ENCODE measurements at places on chromosomes 2 and 18. TPM values are rescaled to one million over a fixed set of nuclear protein-coding genes. Genes with fewer than 3 reads are reported as not detected.

GRCh38 chr2:181879295-181879694 is 12.2 kb upstream of the ITPRID2 start:
- DNase-seq = no peak

NLRC4 gene
- 0.96 TPM for polyA plus RNA-seq

ALKAL2 gene
- 5.3 TPM for polyA plus RNA-seq

GCG gene
- not detected for polyA plus RNA-seq

ITGB6 gene
- 20.6 TPM for polyA plus RNA-seq

TMEM178A gene
- polyA plus RNA-seq = 121 TPM

DNA sequence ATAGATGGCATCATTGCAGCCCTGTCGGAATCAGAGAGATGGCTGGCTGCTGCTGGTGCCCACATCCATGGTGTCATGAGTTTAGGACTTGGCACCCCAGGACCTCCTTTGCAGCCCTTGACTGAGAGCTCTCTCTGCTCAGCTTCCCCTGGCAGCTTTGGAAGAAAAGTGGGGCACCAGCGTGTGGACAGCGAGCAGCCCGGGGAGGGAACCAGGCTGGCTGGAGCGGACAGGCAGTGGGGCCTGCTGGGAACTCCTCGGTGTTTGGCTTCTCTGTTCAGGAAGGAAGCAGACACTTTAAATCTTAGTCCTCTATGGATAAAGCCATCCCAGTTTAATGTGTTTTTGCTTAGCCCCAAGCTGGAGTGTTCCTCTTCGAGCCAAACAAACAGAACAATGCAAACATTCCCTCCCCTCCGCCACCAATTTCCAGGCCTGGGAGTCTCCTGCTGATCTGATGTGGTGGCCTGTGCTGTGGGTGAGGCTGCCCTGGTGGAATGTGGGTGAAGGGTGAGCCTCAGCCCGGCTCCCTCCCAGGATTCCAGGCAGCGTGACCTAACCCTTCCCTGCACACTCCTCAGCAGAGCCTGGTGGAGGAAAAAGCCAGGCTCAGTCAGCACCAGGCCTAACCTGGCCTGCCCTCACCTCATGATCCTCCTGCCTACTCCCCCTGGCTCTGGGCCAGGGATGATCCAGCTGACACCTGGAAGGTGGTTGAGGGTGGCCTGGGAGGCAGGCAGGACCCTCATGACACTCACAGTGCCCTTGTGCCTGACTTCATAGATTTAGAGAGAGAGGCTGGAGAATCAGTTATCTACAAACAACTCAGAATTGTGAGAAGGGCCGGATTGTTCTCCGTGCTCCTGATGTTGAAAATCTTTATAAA is 21.6 kb upstream of the ITGB6 start:
- DNase-seq = no peak

SERPINB13 gene
- polyA plus RNA-seq = not detected

DNA sequence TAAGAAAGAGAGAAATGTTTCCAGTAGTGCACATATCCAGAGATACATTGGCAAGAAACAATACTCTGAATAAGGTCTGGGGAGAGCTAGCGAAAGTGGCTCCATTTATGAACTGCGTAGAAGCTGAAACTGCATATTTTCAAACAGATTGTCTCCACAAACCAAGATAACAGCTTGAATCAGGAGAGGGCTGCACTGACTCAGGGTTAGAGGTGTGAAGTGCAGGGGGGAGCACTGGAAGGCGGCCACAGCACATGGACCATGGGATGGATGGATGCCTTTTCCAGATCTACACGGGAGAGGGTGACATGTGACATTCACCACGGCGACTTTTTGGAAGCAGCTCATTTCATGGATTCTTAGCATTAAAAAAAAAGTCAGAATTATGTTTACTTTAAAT is 729.4 kb downstream of the RNF144A start:
- DNase-seq = no peak

DNA sequence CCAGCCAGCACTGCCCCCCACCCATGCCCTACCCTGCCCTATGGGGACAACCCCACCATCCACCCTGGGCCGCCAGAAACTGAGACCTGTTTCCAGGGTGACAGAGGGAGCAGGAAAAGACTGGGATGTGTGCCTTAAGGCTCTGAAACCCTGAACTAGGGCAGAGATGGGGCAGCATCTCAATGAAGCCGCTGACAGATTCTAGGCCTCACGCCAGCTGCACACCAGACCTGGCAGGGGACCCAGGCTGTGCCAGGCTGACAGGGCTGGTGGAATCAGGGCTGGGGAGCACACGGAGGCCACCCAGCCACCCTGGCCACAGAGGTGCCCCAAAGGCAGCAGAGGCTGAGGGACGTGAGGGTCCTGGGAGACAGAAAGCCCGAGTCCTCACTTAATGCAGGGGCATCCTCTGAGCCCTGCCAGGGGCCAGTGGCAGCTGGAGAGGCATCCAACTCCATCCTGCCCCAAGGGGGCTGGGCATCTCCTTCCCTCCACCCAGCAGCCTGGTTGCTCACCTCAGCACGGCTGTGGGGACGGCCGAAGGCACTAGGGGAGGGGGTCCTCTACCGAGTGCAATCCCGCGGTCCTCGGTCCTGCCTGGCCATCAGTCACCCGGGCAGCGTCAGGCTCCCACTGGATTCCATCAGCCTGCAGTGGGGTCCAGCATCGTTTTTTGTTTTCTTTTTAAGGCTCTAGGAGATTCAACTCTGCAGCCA is 169.2 kb downstream of the ZFP36L2 start:
- no peak for DNase-seq

CRYGD gene
- polyA plus RNA-seq = not detected

- no peak for DNase-seq
Observed at GRCh38 chr18:33923980-33924379, 300.7 kb downstream of the NOL4 start.

REG3G gene
- not detected for polyA plus RNA-seq

- DNase-seq = no peak
Observed at GRCh38 chr2:1405124-1405523, 8.1 kb upstream of the TPO start.

GRCh38 chr2:187842978-187843847 is 289.0 kb upstream of the TFPI start:
- no peak for DNase-seq

DNA sequence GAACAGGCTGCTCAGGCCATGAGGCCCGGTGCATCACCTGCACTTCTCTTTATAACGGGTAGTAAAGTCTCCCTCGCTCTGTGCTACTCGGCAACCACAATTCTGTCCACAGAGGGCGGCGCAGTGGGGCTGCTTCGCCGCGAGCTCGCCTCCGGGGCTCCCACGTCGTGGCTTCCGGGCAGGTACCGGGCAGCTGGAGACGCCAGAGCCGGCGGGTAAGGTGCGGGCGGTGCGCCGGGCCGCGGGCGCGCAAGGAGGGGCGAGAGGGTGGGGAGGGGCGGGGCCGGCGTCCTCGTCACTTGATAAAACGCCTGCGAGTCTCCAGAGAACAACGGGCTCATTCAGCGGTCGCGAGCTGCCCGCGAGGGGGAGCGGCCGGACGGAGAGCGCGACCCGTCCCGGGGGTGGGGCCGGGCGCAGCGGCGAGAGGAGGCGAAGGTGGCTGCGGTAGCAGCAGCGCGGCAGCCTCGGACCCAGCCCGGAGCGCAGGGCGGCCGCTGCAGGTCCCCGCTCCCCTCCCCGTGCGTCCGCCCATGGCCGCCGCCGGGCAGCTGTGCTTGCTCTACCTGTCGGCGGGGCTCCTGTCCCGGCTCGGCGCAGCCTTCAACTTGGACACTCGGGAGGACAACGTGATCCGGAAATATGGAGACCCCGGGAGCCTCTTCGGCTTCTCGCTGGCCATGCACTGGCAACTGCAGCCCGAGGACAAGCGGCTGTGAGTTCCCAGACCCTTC is at the start of gene ITGA6:
ITGA6 (plus strand) TSS at position 331 of the 734 bp plus-strand sequence.
- DNase-seq = no peak

- DNase-seq = peak; percentile 73
Observed at GRCh38 chr2:121356058-121356640, 71.1 kb upstream of the TFCP2L1 start.

GRCh38 chr2:15814403-15814802 is 125.9 kb upstream of the MYCN start:
- no peak for DNase-seq

- no peak for DNase-seq
Observed at GRCh38 chr2:81481994-81482368, 1177.4 kb upstream of the LRRTM1 start.

DNA sequence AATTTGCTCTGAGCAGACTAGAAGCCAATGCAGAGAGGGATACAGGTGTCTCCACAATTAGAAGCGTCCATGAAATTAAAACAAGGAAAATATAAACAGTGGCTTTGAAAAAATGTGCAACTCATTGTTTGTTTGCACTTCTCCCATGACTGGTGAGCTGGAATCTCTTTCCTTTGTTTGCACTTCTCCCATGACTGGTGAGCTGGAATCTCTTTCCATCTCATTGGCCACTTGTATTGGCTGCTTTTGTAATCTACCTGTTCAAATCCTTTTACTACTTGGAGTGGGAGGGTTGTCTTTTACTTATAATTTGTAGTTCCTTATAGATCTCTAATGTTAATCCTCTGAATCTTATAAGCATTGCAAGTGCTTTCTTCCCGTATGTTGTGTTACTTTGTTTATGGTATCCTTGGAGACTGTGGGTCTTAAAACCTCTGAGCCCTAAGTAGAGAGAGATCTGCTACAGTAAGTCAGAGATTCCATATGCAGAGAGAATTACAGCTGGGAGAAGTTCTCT is 94.1 kb downstream of the RTN4 start:
- no peak for DNase-seq

PCGF1 gene
- 30.0 TPM for polyA plus RNA-seq

- DNase-seq = no peak
Observed at GRCh38 chr18:56148373-56148772, 490.0 kb downstream of the TXNL1 start.

All from left renal cortex interstitium (tissue), 4 donors.